ENCODE measurements at places on chromosomes 12 and 14.

DNA sequence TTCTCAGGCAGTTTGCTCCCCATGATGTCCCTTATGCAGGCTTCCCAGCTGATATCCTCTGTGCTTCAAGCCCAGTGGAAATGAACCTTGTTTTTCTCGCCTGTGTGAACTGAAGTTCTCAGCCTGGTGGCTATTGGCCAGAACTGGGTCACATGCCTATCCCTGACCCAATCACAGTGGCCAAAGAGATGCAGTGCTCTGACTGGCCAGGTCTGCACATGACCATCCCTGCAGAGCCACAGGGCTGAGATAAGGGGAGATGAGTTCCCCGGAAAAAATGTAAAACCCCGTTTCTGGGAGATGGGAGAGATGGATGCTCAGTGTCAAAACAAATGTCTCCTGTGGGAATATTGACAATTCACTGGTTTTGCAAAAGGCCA is 34.7 kb upstream of the FZD10 start:
- no peak for DNase-seq

DNA sequence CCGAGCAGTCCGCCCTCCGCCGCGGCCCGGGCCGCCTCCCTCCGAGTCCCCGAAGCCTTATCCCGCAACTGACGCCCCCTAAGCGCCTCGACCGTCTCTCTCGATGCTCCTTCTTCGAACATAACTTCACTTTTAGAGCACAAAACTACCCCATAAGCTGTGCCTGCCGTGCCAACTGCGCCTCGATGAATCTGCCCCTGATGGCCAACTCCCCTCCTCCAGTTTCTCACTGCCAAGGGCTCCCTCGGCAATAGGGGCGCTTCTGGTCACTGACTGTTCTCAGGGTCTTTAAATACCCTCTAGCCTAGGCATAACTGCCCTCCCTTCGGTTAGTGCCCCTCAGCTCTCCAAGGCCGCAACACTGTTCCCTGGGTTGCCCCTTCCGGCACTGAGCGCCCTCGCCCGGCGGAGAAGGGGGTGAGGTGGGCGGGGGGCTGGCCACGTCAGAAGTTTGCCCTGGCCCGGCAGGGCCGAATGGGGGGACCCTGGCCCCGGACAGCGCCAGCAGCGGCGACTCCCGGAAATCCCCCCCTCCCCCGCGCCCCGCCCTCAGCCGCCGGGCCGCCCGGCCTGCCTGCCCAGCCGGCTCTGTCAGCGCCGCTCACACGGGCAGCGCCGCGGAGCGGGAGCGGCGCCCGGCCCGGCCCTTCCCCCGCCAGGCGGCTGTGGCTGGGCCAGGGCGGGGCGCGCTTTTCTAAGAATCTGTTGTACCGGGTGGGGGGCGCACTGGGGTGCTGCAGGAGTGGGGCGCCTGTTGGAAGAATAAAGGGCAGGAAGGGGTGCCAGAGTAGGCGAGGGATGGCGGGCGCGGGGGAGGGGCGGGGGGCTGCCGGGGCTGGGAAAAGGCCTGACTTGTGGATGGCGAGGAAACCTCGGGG is 10.6 kb downstream of the RARG start:
- no peak for DNase-seq

GRCh38 chr12:64097366-64098105 is 124.6 kb downstream of the KICS2 start:
- no peak for DNase-seq

GRCh38 chr12:160858-161257 is 53.1 kb downstream of the SLC6A12 start:
- DNase-seq: no peak

DNA sequence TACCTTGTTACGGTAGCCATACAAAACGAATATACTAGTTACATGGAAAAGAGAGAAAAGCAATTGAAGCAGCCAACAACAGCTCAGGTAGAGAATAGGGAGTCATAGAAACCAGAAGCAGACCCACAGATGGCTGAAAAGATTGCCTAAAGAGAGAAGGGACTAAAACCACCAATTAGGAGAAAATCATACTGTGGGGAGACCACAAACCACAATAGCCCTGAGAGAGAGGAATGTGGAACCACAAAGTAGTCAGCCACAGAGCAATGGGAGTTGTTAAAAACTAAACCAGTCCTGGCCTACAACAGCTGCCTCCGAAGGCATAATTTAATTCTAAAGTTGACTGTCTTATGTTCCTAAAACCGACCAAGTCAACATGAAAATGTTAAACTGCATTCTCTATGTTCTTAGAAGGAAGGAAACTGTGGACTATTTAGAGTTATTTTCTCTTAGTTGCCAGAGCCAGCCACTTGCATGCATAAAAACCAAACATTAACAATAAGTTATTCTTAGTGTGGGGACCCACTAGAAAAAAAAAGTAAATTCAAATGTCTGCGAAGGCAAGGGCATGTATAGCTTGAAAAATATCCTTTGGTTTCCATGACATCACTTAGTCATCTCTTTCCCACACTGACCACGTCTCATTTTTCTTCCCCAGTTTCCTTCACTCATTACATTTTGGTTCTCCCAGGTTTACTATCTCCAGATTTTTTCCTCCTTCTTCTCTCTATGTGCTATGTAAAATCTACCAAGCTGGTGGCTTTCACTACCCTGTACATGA is 398.1 kb downstream of the NOVA1 start:
- DNase-seq: no peak

DNA sequence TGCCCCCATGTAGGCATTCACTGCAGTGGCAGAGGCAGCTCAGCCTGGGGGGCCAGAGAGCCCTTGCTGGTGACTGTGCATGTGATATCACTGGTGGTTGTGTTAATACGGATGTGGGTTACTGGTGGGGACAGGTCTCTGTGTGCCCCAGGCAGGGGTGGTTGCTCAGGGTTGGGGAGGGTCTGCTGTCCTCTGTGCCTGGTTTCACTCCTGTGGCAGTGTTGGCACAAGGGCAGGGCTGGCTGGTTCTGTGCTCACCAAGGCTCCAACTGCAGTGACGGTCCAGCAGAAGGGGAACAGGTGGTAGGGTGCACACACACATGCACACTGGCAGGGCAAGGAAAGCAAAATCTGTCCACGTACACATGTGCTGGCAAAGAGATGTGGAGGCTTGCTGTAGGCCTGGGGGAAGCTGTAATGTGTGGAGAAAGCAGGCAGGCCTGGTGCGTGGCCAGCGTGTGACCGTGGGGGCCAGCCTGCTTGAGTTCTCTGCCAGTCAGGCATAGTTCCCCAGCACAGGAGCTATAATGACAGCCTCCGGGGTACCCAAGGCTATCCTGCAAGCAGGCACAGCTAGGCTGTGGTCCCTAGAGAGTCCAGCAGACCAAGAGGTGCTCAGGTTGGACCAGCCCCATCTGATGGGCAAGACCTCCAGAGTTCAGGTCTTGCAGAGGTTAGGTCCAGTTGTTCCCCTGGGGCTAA is 254.6 kb downstream of the FBXL14 start:
- no peak for DNase-seq

DNA sequence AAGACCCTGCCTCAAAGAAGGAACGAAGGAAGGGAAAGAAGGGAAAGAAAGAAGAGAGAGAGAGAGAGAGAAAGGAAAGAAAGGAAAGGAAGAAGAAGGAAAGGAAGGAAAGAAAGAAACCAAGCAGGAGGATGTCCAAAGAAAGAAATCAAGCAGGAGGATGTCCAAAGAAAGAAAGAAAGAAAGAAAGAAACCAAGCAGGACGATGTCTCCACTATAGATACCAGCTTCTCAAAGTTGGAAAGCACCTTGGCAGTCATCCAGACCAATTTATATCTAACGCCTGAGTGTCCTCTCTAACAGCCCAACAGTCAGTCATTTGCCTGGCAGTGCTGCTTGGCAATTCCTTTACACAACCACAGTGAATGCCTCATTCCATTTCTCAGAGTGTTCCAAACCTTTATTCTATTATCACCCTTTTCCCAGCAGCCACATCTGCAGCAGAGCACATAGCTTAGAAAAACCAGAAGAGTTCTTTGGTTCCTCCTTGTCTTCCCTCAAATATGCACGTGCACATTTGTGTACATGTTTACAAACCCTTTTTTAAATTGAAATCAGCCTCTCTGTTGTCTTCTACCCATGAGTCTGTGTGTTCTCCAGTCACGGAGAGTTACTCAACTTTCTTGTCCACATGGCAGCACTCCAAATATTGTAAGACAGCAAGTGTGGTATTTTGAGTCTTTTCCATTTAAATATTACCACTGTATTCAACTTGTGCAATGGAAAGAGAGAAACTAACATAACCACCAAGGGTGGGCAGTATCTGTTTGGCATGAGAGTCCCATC is 138.4 kb downstream of the STXBP6 start:
- DNase-seq: no peak

DNA sequence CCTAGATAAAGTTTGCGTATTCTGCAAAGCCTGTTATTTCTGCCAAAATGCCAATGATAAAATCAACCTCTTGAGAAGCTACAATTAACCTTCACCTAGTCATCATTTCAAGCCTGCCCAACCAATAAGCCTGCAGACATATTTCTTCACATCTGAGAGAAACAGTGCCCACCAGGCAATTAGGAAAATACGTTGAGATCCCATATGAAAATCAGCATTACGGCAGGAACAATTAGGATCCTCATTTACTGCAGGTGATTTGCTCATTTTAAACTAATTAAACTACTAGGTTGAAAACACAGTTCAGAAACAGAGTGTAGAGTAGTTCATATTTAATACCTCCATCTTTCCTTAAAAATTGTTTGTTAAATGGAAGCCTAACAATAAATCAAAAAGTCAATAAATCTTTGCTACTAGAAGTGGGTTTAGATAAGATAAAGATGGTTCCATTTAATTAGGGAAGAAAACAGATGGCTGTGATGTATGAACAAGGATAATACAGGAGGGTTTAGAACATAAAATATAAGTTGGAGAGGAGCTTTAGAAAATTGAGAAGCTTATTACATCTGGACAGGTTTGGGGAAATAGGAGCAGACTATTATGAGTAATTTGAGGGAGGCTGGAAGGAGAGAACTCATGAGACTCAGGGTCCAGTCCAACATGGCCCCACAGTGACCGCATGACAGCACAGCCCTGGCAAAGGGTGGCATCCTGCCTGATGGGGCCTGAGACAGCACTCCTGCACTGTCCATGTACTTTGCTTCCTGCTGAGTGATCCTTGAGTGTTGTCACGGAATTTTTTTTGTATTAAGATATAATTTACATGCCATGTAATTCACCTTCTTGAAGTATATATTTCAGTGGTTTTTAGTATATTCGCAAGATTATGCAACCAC is 26.9 kb upstream of the PYGL start:
- no peak for DNase-seq

- no peak for DNase-seq
Observed at GRCh38 chr14:73700325-73700724, 13.9 kb downstream of the PNMA1 start.

GRCh38 chr14:100850841-100851585 is 25.1 kb downstream of the MEG3 start:
- DNase-seq: peak; percentile 44

- DNase-seq: no peak
Observed at GRCh38 chr12:71036526-71036925, 116.0 kb upstream of the PTPRR start.

- DNase-seq: no peak
Observed at GRCh38 chr12:111444925-111445725, 39.4 kb downstream of the SH2B3 start.

DNA sequence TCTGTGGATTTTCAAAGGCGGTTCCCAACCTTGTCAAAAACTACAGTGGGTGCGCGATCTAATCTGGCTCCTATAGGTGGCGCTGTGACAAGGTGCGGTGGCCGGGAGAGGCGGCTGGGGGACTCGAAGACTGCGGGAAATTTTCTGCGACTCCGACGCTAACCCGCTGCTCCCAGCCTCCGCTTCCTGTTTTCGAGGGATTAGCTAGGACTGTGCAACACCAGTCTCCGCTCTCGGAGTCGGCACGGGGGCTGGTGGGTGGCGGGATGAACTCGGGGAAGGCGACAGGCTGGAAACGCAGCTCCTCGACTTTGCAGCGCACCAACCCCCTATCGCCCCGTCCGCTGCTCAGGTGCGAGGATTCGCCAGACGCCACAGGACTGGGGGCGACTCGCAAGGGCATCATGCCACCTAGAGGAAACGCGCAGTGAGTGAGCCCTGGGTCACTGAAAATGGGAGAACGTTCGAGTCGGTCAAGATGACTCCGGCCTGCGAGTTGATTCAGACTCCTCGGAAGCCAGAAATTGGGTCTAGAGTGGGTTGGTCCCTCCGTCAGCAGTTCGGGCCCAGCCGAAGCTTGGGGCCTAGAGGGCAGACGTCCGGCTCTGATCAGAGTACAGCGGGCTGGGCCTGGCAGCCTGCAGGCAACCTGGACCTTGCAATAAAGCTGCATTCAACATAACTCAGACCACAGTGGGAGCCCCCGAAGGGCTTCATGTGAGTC is 5.5 kb upstream of the PAX9 start:
- DNase-seq: no peak

GRCh38 chr14:55921511-55921910 is 196.7 kb upstream of the PELI2 start:
- DNase-seq: no peak

DNA sequence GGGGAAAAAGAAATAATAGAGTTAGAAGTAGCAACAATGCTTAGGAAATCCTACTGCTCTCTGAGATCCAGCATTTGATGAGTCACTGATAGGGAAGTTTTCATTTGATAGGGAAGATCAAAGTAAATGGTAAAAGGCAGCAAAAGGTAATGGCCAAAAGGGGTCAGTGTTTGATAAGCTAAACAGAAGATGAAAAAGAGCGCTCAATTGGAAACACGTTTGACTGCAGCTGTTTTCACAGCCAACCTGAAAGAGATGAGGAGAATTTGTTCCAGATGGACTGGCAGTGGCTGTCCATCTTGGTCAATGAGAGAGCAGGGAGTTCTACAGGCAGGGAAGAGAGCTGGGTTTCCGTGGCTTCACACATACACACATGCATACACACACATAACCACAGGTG is 264.2 kb downstream of the TMEM132C start:
- DNase-seq: no peak

- DNase-seq: no peak
Observed at GRCh38 chr14:92475451-92476187, 38.0 kb upstream of the RIN3 start.

- no peak for DNase-seq
Observed at GRCh38 chr12:1633459-1633858, 4.4 kb downstream of the WNT5B start.

DNA sequence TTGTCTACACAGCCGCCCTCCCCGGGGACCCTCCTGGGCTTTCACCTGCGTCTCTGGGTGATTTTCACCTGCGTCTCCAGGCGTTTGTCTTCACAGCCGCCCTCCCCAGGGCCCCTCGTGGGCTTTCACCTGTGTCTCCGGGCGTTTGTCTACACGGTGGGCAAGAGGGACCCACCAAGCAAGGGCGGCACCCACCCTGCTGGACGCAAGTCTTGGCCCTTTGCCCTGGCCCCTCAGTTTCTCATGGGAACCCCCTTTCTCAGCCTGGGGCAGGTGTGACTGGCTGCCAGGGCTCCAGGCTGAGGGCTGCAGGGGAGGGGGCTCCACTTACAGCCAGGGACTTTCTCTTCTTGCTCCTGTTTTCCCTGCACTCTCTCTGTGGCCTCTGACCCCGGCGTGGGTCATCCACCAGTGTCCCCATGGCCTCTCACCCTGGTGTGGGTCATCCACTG is 68.6 kb upstream of the GALNT9 start:
- no peak for DNase-seq
